ENCODE measurements at places on chromosomes 4 and X.

DNA sequence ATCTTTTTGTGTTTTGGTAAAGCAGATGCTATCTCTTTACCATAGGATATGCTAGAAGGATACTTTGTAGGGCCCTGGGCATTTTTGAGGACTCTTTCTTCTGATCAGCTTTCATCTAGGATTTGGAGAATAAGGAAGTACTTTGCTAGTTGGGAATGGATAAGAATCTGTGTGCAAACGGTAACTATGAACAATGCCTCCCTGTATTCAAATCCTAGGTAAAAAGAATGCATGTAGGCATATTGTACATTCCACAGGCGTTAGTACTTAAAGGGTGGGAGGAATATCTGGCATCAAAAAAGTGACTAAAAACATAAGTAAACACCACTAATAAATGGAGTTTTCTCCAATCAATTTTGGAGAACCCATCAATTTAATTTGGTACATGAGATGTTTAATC, 59.7 kb downstream of the SH3BGRL start:
- DNase-seq: no peak

GRCh38 chr4:98242538-98242937, 18.6 kb upstream of the RAP1GDS1 start:
- DNase-seq: no peak

- no peak for DNase-seq
Observed at GRCh38 chr4:78519962-78520361, 31.6 kb upstream of the ANXA3 start.

- DNase-seq: no peak
Observed at GRCh38 chrX:76172325-76172893, 453 bp upstream of the PBDC1 start.

DNA sequence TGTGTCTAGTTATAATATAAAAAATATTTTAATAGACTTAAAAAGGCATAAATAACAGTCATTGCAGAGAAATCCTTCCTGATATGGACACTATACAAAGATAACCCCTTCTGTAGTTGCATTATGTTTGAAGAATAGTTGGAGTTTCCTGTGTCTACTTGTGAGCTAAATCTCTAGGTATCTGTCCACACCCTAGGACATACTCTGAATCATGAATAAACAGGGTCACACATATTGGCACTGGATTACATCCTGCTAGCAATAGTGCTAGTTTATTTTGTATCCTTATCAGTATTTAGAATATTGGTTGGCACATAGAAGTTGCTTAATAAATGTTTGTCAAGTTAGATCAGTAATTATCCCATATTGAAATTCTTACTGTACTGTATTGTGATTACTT, 173.9 kb downstream of the GRXCR1 start:
- DNase-seq: no peak

DNA sequence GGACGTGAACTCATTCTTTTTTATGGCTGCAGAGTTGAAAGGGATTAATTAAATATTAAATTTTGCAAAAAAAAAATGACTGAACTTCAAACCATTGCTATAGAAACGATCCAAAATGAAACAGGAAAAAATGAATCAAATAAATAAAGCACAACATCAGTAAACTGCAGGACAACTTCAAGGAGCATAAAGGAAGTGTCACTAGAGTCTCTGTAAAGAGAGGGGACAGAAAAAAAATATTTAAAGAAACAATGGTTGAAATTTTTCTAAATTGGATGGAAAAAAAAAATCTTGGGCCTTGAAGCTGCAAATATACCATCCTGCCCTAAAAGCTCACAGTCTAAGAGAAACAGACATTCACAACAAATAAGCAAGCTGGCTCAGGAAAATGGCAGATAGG, 339.3 kb upstream of the INTU start:
- DNase-seq: no peak

DNA sequence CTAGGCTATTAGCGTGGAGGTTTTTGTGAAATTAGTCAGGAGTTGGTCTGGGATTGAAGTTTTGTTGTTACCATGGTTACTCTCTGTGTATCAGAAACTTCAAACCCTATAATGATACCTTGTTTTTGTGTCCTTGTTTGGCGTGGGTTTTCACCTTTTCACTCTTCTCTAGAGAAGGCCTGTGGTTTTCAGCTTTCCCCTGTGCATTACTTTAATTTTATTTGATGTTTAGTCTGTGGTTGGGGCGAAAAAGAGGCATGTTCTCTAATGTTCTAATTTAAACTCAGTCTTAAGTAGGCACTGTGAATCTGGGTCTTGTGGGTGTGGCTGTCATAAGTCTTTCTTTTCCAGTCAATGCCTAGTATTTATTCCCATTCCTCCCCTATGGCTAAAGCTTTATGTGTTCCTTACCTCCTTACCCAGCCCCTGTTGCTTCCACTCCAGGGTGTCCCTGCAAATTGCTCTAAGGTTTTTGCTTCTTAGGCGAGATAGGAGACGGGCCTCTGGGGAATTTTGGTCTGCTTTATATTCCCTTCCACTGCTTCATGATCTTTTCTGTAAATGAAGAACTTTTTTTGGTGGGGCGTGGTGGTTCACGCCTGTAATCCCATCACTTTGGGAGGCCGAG, 326.3 kb upstream of the ZCCHC13 start:
- no peak for DNase-seq

- peak; percentile 74 for DNase-seq
Observed at GRCh38 chrX:11143931-11144678, 33.0 kb downstream of the HCCS start.

DNA sequence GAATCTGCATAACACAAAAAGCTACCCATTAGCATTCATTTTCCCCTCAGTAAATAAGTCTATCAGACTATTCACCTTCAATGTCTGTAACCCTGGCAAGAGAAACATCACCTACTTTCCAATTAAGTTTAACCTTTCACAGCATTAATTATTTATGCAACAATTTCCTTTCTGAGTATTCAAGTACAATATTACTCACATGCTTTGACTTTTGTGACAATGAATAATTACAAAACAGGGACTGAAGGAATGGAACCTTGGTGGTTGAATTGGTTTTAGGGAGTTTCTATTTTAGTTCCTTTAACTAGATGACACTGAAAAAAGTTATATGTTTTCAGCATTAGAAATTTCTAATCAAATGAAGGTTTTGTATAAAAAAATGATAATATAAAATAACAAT, 932.3 kb upstream of the EPHA5 start:
- DNase-seq: no peak
